ENCODE measurements at places on chromosomes 1 and 21. TPM values are rescaled to one million over a fixed set of nuclear protein-coding genes. Genes with fewer than 3 reads are reported as not detected.

- DNase-seq: no peak
Measured at GRCh38 chr1:114331936-114332335, 178.3 kb upstream of the SYT6 start.

- DNase-seq: no peak
Measured at GRCh38 chr1:152024223-152024622, 12.6 kb downstream of the S100A11 start.

DNA sequence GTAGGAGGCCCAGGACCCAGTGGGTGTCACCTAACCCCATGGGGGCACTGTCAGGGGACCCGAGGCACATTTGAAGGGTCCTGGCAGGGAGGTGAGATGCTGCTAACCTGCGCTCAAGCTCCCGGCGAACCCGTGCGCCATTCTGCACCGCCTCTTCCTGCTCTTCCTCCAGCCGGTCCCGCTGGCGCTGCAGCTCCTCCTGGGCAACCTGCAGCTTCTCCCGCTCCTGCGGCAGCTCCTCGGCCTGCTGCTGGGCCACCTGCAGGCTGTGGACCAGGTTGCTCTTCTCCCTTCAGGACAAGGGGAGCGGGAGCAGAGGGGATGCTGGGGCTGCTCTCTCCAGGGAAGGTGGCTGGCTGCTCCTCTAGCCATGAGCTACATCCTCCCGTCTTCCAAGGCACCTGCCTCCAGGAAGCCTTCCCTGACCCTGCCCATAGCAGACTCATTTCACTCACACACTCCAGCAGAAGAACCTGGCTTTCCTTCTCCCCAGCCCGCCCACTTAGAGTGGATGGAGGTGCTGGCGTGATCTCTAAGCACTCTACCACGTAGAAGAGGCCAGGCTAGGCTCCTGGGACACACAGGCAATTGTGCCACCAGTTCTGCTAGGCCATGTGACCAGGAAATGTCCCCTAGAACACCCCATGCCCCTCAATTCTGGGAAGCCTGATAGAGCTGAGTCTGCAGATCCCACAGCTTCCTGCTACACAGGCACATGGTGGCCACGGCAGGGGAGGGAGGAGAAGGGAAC lies 15.2 kb upstream of the NBPF1 start:
- no peak for DNase-seq

DNA sequence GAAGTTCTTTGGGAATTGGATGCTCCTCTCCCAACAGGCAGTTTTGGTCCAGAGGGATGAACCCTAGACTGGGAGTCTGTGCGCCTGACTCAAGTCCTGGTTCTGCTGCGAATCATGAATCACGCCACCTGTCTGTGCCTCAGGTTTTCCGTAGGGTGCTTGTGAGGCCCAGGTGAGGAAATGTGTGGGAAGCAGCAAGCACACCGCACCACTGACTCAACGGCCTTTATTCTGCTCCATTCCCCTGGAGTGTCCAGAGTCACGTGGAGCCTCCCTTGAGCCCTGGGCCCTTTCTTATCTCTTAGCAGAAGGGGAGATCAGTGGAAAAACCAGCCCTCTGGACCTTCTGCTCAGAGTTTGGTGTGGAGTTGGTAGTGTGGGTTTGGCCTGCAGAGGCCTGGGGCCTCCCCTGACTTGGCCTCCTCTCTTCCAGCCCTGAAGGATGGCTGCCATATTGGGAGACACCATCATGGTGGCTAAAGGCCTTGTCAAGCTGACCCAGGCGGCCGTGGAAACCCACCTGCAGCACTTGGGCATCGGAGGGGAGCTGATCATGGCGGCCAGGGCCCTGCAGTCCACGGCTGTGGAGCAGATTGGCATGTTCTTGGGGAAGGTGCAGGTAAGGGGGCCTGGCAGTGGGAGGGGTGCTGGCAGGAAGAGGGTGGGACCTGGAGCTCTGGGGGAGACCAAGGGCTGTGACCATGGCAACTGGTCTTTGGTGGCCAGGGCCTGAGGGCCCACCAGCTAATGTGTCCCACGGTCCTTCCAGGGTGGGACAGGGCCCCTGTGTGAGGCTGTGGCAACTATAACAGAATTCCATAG lies 21.1 kb downstream of the COQ8A start:
- DNase-seq: no peak

DNA sequence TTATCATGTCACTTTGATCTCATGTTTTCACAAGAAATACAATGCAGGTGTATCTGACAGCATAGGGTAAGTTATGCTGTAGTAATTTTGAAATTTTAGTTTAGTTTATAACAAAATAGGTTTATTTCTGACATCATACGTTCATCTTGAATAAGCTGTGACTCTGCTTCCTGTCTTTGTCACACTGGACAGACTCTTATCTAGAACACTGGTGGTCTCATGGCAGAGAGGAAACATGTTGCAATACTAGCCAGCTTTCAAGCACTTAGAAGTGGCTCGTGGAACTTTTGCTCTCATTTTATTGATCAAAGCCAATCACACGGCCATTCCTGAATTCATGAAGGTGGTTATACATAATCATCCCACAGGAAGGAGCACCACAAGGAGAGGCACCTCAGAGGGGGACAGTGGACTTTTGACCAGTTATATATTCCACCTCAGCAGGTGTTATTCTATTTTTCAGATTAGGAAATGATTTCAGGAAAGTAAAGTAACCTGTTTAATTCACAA lies 46.5 kb downstream of the CYP2J2 start:
- no peak for DNase-seq

GRCh38 chr1:68231627-68232288 lies 565 bp downstream of the WLS start:
- DNase-seq: no peak

- DNase-seq: no peak
Measured at GRCh38 chr1:108703939-108704338, 8.8 kb upstream of the FNDC7 start.

GRCh38 chr1:8439015-8439702 lies 121.2 kb downstream of the SLC45A1 start:
- no peak for DNase-seq

DNA sequence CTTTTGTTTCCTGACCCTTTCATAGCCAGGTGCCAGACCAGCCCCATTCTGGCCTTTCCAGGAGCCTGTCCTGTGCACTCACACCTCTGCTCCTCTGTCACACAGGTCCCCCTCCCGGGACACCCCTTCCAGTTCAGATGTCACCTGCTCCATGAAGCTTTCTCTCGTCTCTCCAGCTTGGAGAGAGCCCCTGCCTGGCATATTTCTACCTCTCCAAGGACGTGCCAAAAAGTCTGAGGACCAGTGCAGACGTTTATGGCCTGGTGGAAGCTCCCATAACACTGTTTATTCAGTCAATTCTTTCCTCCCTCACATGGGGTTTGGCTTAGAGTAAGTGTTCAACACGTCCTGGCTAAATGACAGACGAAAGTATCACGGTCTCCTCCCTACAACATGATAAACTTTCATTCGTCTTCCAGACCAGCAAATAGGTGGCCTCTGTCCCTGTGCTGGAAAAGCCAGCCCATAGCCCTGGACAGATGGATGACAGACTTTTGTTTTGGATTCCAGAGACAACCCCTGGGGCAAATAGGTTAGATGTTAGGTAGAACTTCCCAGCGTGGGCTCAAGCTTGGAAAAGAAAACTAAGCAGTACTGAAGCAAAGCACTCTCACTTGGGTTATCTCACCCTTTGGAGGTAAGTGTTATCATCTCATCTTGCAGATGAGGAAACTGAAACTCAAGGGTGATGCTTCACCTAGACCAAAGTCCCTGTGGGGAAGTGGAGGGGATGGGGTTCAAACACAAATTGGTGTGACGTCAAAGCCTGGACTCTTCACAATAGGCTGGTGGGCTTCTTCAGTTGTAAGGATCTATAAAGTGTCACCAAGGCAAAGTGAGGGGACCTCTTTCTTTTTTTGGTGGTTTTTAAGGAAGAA lies 52.9 kb upstream of the ECE1 start:
- no peak for DNase-seq

DNA sequence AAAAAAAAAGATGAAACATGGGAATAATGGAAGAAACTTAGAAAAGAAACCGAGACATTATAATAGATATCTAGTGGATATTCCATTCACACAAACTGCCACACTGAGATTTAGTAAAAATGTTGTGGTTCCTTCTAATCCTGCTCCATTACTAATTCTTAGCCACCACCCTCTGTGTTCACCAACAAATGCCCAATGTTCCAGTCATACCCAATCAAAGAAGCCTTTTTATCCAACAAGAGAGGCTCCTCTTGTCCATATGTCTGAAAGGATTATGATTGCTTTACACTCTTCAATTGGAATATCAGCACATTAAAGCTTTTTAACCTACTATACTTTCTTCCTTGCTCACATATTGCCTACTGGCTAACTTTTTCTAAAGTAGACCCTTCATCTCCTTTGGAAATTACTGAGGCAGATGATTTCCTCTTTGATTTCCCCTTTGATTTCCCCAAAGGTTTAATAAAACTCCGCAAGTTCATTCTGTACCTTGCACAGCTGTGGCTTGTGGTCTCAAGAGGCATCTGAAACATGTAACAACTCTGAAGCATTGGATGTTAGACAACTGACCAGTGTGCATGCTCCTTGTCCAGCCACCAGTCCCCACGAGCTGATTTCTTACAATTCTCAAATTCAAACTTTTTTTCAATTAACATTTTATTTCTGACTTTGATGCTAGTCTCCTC lies 305.6 kb upstream of the LYPLAL1 start:
- DNase-seq: no peak

DNA sequence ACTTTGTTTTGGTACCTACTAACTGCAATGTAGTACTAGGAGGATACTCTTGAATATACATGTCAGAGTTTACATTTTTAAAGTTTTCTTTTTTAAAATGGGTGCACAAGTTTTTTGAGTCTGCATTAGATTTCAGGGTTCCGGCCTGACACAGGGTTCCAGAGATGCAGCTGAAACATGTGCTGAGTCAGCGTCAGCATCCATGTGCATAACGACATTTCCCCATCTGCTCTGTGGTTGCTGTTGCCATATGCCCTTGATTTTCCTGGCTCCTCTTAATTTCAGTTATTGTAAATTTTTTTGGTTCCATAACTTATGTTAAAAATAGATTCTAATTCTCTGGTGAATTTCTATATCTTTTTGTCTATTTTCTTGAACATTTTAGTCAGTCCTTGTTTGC lies 12.3 kb upstream of the METTL13 start:
- DNase-seq: no peak

DNA sequence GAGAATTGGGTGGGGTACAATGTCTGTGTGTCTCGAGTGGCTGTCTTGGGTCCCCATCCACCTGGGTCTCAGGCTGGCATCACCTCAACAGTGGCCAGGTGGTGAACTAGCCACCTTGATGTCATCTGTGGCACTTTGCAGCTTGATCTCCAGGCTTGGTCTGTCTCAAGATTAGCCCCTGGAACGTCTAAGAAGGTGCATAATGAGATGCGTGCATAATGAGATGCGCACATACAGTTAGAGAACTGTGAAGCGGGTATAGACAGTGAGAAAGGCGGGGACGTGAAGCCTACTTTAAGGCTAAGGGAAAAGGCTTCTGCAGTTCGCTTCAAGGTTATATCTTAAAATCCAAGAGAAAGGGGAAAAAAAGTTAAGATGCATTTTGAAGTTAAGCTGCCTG lies 98.7 kb downstream of the WDR4 start:
- DNase-seq: no peak

DNA sequence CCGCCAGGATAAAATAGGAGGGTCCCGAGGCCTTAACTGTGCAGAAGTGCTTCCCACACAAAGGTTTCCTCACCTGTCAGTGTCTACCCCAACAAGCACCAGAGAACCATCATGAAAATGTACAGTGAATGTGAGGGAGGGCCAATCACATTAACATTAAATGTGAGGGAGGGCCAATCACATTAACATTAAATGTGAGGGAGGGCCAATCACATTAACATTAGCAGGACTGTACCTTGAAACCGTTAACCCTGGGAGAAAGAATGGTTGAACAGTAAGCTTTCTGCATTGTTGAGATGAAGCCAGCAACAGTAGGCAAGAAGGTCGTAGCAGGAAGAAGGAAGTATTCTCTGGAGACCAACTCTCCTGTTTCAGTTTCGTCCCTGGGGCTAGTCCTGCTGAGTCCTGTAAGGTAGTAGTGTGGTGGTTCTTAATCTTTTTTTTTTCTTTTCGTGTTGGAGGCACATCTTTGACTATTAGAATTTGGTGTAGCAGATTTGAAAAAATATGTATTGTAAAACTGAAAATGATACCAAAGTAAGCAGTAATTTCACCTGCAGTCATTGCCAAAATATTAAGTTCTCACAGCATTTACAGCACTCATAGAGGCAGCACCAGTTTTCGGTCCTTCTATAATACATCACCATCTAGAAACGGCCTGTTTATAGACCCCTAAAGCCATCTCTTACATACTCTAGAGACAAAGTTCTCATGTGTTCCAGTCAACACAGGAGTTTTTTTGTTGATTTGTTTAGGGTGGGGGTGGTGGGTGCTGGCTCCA lies 98.6 kb upstream of the PPP2R5A start:
- DNase-seq: no peak

DNA sequence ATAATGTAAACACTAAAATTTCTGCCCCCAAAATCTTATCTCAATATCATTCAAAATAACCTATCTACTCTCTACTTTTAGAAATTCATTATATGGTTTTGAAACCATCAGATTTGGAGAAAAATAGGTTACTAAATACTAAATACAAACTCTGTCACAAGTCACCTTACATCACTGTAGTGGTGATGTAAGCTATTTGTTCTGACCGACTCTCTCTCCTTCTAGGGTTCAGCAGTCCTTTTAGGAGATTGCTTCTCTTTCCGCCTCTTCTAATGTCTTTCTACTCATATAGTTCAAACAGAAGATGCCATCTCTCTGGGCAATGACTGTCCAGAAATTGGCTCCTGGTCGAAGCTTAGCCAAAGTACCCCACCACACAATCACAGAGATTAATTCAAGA lies 93.1 kb downstream of the EPS15 start:
- DNase-seq: no peak

SLC25A34 gene
- 2.4 TPM for polyA plus RNA-seq

RXFP4 gene
- polyA plus RNA-seq: 0.18 TPM

NHLH1 gene
- polyA plus RNA-seq: 0.43 TPM

FRRS1 gene
- polyA plus RNA-seq: 0.87 TPM

PLA2G2A gene
- 84.5 TPM for polyA plus RNA-seq

SPRR1B gene
- polyA plus RNA-seq: 132 TPM

PTGS2 gene
- polyA plus RNA-seq: 1.5 TPM

LRRC38 gene
- polyA plus RNA-seq: 4.3 TPM

DPT gene
- 21.5 TPM for polyA plus RNA-seq

GJA4 gene
- 10.0 TPM for polyA plus RNA-seq

PIGR gene
- 1.1 TPM for polyA plus RNA-seq

LCE3D gene
- 15.7 TPM for polyA plus RNA-seq

IFNLR1 gene
- 1.3 TPM for polyA plus RNA-seq

GABRD gene
- 1.4 TPM for polyA plus RNA-seq

CD2 gene
- 244 TPM for polyA plus RNA-seq

DYRK3 gene
- polyA plus RNA-seq: 4.9 TPM

Measured in thymus (tissue), 14 donors.